Activated CD8-positive, alpha-beta memory T cell treated with anti-CD3 and anti-CD28 coated beads for 24 hours (primary cell): ENCODE measurements at places on chromosomes 6 and 20.
A peak's percentile ranks its signal among the peaks of the same experiment; 100 is the strongest.

DNA sequence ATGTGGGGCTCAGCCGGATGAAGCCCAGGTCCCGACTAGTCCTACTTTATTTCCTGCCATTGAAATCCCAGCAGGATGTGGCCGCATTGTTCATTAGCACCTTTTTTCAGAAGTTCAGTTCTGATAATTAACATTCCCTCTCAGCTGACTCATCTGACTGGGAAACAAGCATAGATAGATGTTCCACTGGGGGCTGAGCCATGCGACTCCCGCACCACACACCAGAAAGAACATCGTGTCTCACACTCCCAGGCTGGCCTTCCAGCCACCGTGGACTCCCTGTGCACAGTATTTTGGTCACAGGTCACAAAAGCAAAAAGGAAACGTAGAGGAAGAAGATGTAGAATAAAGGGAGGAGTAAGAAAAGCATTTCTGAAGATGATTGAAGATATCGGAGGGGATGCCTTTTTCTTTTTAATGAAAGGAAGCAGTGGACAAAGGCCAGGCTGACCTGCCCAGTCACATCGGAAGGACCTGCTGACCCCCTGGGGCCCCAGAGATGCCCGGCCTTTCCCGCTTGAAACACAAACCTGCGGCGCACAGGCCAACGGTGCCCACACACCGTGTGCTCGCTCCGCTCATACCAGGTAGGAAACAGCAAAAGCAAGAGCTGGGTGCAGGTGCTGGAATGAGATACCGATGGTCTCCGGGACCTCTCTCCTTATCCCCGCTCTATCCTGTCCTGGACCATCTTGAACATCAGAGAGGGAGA is 11.8 kb downstream of the RPS6KA2 start:
- peak; percentile 32 for DNase-seq

- DNase-seq, result no peak
Measured at GRCh38 chr20:25039697-25040437, 18.1 kb downstream of the ACSS1 start.

- DNase-seq, result no peak
Measured at GRCh38 chr6:152905551-152906299, 77.1 kb downstream of the FBXO5 start.

DNA sequence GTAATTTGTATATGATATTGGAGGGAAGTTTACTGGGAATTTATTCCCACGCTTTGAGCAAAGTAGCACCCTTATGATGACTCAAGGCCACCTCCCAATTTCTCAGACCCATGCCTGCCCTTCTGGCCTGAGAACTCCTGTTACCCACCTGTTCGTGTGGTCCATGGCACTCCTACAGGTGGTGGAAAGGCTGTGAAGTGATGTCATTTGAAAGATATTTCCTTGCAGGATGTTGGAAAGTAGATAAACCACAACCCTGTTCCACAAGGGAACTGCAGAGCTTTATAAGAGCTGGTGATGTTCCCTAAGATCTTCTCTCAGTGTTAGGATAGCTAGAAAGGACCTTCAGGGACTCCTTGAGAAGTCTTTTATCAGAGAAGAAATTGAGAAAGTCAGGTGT is 70.5 kb downstream of the ADGRG6 start:
- DNase-seq, result no peak

DNA sequence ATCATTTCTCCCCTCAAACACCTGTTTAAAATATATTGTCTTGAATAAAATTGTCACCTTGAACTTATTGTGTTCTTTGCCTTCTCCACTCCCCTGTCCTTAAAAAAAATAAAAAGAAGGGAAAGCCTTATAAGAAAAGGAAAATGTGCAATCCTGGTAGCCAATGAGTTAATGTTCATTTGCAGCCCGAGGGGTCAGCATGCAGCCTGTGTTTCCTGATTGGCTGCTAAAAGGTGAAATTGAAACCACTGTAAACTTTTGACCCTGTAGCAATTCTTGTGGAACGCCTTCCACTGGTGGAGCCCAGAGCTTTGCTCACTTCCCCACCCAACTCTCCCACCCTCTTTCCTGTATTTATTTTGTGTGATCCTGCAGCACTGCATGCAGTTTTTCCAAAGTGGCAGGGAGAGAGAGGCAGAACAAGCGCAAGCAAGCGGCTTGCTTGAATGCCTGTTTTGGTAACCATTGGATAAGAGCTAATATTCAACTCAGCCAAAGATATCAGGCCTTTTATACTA is 74.9 kb downstream of the NCOA3 start:
- no peak for DNase-seq

DNA sequence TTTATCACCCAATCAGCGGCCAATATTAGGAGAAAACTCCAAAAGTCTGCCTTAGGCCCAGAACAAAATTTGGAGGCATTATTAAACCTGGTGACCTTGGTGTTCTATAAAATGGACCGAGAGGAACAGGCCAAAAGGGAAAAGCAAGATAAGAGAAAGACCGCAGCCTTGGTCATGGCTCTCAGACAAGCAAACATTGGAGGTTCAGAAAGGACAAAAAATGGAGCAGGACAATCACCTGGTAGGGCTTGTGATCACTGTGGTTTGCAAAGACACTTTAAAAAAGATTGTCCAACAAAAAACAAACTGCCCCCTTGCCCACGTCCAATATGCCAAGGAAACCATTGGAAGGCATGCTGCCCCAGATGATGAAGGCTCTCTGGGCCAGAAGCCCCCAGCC is 31.2 kb downstream of the CEP85L start:
- no peak for DNase-seq

- no peak for DNase-seq
Measured at GRCh38 chr6:78492351-78493017, 374.9 kb upstream of the IRAK1BP1 start.

GRCh38 chr6:130934848-130935585 is 107.8 kb downstream of the SMLR1 start:
- no peak for DNase-seq

GRCh38 chr6:32954986-32955802 is 2.3 kb upstream of the HLA-DMA start:
- DNase-seq, result no peak

- peak; percentile 66 for DNase-seq
Measured at GRCh38 chr6:27078734-27079357, 168.7 kb upstream of the PRSS16 start.
